ENCODE measurements at places on chromosomes 5 and 9. TPM values are rescaled to one million over a fixed set of nuclear protein-coding genes. Genes with fewer than 3 reads are reported as not detected.

The NUTM2G gene
- total RNA-seq = not detected

The AK8 gene
- total RNA-seq = 0.85 TPM

The ZNF366 gene
- total RNA-seq = under 0.01 TPM

The FBP1 gene
- not detected for total RNA-seq

The SURF6 gene
- 9.7 TPM for total RNA-seq

The RFESD gene
- total RNA-seq = 1.5 TPM

The SLC4A9 gene
- not detected for total RNA-seq

The PARP8 gene
- total RNA-seq = 11.1 TPM

The TAL2 gene
- not detected for total RNA-seq

The ECSCR gene
- 1.8 TPM for total RNA-seq
